ENCODE measurements at places on chromosomes 1 and 21.

DNA sequence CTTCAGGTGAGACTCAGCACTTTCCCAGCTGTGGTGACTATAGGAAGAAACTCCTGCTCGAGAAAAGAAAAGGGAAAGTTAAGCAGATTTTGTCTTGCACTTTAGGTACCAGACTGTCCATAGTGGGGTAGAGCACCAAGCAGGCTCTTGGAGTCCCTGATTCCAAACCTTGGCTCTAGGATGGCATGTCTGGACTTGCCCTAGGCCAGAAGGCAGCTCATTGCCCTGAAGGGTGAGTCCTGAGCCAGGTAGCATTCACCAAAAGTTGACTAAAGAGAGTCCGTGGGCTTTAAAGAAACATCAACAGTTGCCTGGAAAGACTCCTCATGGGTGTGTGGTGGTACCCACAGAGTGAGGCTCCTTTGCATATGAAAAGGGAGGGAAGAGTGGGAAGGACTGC is 145.2 kb upstream of the SNX7 start:
- DNase-seq, result no peak

DNA sequence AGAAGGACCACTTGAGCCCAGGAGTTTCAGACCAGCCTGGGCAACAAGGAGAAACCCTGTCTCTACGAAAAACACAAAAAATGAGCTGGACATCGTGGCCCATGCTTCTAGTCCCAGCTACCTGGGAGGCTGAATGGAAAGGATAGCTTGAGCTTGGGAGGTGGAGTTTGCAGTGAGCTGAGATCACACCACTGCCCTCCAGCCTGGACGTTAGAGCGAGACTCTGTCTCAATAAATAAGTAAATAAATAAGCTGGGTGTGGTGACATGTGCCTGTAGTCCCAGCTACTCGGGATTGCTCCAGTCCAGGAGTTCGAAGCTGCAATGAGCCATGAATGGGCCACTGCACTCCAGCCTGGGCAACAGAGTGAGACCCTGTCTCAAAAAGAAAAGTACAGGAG is 3.6 kb downstream of the AKR1A1 start:
- no peak for DNase-seq

- no peak for DNase-seq
Observed at GRCh38 chr21:45640001-45640887, 3.3 kb upstream of the PCBP3 start.

DNA sequence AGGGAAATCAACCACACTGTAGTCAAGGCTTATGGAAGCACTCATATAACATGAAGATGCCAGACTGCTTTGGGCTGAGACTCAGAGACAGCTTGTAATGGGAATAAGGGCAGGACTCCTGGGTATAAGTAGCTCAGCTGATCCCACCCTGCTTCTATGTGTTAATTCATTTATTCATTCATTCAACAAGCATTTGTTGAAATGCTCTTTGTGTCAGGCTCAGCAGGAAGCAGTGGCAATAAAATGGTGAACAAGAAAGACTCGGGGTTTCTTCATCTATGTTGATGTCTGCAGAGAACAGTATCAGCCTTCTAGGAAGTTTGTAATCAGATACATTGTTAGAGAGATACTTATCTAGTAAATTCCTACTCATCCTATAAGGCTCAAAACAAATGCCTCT is 145.5 kb upstream of the DMRTA2 start:
- DNase-seq, result no peak

DNA sequence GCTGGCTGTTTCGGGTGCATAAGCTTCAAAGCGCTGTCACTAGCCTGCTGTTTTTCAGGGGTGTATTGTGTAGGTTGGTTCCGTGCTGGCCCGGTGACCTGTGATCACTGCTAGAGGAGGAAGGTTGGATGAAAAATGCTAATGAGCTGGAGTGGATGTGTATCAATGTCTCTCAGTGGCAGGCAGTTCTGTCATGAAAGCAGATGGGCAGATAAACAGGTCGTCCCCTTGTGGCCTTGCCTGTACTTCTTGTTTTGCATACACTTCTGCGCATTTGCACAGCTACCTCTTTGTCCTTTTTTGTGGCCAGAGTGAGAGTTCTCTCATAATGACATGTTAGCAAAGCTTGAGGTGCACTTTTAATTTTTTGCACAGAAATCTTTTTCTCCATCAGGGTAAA is 2.9 kb downstream of the SELENON start:
- no peak for DNase-seq

DNA sequence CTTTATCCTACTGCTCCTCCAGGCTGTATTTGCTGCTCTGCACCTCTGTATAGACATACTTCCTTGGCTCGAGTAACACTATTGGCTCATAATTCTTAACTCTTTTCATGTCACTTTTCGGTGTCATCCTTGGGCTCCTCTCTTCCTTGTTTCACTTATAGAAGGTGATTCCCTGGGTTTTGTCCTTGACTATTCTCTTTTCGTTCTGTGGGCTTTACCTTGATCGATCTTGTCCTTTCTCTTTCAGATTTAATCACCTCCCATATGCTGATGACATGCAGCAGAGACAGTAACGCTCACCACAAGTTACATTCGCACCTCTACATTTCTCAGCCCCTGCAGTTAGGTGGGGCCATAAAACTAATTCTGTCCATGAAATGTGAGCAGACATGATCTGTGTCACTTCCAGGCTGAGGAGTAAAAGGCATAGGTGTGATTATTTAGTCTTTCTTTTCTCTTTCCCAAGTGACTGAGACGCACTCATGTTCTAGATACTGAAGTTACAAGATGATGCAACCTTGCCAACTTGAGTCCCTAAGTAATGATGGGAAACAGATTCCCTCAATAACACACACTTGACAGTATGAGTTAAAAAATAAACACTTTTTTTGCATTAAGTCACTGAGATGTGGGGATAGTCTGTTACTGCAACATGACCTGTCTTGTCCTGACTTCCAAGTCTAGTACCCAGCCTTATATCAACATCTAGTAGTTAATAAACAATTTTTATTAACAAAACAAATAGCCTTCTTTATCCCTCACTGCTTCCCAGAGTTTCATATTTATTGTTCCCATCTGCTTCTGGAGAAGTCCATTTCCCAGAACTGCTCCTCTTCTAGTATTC is 49.9 kb upstream of the HAO2 start:
- no peak for DNase-seq

GRCh38 chr1:33082575-33083108 is 1.7 kb downstream of the AZIN2 start:
- no peak for DNase-seq

DNA sequence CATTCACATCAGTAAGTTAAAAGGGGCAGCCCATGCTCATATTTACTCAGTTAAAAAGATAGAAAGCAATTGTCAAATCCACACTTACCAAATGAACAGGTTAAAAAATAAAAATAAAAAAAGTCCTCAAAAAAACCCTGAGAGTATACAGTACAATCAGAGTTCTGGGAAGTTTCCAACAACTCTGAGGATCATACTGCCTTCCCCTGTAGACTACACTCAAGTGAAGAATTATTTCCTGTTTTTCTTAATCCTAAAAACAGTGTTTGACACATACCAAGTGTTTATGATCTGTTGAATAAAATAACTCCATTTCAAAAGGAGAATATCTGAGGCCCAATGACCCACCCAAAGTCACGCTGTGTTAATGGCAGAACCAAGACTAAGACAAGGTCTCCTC is 61.8 kb downstream of the INTS7 start:
- DNase-seq, result no peak

DNA sequence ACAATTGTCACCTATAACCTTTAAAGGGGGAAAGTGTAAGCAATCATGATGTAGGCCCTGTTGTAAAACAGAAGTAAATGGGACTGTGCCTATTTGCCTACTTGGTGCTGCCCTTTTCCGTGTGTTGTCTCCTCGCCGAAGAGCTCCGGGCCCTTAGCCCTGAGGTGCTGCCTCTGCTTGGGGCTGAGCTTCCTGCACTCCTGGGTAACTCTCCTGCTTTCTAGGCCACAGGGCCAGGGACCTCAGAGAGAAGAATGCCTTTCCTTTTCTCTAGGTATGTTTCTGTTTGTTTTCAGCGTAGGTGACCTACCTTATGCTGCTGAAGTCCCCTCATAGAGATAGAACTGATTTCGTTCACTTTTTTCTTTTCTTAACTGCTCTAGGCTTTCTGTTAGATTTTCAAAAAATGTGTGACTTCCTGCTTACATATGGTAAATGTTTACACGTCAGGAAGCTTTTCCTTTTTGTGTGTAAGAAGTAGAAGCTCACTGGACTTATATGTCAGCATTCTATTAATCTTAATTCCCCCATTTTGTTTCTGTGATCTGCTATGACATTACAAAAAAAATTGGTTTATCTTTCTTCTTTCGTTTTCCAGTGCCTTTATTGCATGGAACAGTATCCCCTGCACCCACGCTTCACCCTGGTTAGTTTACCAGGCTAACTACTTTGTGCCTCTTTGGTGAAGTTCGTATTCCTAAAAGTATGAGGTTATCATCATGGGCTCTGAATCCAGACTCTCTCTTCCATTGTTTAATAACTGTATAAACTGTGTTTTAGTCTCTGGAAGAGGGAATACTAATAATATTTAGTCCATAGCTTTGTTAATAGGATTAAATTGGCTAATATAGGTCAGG is 61.7 kb downstream of the ITSN1 start:
- no peak for DNase-seq

DNA sequence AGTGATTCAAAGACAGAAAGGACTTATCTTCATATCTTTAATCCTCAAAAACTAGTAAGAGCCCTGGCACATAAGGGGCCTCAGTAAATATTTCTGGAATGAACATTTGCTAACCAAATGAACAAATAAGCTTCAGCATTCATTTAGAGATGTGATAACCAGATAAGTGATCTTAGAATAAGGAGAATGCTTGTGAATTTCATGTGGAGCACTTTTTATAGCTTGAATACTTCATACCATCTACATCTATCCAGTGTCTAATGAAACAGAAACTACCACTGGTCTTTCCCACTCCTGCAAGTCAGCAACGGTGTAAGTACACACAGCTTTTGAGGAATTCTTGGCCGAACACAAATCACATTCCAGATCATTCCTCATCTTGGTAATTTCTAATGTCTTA is 38.5 kb downstream of the EDEM3 start:
- DNase-seq, result no peak

DNA sequence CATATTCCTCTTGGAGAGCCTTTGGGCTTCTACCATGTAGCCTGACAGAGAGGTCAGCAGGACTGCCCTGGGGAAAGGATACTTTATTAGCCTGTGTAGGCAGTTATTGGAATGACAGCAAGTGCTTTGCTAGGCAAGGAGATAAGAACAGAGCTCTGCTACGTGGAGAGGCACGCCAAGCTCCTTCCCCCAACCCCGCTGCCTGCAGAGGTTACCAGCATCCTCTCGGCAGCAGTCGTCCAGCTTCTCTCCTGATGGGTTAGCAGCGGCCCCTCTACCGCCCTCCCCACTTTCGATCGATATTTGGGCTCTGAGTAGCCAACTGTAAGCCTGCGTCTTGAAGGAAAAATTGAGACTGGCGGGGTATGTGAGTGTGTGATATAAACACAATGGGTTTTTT is 122.3 kb downstream of the DHRS3 start:
- DNase-seq, result no peak

DNA sequence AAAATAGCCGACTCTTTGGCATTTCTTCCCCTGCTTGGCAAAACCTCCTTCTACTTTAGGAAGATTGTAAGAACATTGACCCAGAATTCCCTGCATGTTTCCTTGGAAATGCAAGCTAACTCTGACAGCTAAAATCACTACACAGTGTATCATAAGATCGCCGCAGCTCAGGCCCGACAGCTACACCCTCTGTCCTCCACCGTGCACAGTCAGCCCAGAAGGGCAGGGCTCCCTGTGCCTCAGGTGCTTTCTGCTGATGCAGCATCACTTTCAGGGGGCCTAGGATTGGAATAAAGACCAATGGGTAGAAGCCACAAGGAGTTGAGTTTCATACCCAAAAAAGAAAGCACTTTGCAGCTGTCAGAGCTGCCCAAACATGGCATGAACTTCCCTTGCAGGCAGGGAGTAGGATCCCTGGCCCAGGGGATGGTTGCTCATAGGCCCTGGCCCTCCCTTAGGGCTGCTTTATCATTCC is 145.3 kb downstream of the SEC16B start:
- DNase-seq, result no peak

GRCh38 chr1:112439592-112439991 is 43.6 kb downstream of the CTTNBP2NL start:
- no peak for DNase-seq

Data from activated CD8-positive, alpha-beta memory T cell treated with anti-CD3 and anti-CD28 coated beads for 4 hours (primary cell).